ENCODE measurements at places on chromosomes 7 and 10. TPM values are rescaled to one million over a fixed set of nuclear protein-coding genes. Genes with fewer than 3 reads are reported as not detected.

GRCh38 chr10:15141136-15142054 lies 27.1 kb downstream of the NMT2 start:
- no peak for DNase-seq

GRCh38 chr10:133421336-133422222 lies 2.8 kb downstream of the SPRN start:
- DNase-seq, result no peak

DNA sequence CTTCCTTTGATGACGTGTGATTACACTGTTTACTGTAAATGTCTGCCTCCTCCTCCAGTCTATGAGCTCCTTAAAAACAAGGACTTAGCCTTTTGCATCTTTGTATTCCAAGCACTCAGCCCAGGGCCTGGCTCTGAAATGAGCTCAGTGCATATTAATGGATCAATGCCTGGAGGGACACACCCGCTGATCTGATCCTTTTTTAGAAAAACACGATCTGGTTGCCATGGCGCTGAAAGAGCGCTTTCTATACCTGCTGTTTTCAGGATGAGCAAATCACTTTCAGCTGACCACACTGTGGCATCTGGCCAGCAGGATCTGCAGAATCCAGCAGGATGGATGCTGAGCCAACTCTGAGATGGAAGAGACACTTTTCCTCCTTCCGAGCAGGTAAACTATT lies 37.8 kb upstream of the GARS1 start:
- DNase-seq, result no peak

DNA sequence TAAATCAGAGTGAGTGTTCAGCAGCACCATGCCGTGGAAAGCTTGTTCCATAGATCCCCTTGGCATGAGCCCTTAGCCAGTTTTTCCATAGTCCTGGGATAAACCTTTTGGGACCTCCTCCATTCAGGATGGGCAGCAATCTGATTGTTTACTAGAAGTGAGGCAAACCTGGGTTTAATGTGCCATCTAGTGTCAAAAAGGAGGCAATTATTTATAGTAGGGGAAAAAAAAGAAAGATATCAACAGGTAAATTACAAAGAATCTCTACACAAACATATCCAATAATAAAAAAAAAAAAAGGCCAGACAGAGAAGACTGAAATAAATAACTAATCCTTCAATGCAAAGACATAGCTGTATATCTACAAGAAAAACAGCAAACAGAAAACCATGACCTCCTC lies 229.0 kb upstream of the STK17A start:
- no peak for DNase-seq

DNA sequence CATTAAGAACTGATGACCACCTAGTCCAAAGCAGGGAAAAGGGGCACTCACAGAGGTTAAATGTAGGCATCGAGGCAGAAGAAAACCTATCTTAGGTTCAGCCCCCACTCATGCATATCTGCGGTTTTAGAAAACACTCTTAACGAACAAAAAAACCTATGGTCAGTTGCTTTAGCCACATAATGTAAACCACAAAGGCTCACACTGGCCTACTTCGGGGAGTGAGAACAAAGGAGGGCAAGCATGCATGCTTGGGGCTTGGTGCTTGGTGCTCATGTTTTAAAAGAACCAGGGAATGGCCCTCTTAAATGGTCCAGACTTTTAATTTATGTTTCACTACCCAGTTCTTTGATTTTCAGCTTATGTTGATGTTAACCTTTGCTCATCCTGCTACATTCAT lies 14.2 kb downstream of the INSYN2A start:
- no peak for DNase-seq

GRCh38 chr7:6205971-6206660 lies 66.3 kb downstream of the CYTH3 start:
- no peak for DNase-seq

DNA sequence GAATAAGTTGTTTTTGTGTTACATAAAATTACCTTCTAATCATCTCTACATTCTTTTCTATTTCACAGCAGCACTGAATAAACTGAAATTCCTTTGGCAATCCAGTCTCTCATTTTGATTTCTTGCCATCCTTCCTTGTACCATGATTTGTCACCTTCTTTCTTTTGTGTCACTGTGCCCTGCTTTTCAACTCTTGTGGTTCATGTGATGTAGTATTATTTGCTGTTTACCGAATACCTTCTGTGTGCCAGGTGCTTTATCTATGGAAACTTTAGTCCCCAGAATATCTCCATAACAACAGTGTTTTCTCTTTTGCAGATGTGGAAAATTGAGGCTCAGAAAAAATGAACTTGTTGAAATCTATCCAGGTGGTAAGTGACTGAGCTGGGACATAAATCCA lies 220.3 kb downstream of the STK31 start:
- DNase-seq, result no peak

- no peak for DNase-seq
Measured at GRCh38 chr7:155256761-155257481, 40.8 kb upstream of the INSIG1 start.

DNA sequence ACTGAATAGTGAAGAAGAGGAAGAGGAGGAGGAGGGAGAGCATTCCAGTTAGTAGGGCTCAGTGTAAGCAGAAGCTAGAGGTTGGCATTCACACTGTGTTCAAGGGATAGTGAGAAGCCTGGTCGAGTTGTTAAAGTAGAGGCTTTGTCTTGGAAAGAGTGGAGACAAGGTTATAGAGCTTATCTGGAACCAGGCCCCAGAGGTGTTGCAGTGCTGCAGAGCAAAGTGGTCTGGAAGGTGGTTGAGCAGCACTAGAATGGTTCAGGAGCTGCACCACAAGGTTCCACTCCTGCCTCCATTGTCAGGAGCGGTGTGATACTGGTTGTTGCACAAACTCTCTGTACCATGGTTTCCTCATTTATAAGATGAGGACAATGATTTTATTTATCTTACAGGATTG lies 8.8 kb upstream of the PCGF5 start:
- DNase-seq, result no peak

DNA sequence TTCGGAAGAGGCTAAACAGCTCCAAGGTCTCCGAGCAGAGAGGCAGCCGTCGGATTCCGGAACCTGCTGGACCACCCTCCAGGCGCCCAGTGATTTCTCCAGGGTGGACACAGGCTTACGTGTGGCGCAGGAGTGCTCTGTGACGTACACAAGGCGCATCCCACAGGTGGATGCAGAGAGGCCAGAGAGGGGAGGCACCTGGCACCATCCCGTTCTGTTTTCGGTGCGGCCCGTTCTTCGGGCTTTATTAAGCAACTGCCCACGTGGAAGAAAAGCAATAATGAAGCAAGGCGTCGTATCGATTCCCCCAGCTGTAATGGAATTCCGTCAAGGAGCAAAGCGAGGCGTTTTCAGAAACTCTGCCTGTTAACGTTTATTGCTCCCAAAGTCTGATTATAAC lies 163.6 kb downstream of the PTPRN2 start:
- no peak for DNase-seq

DNA sequence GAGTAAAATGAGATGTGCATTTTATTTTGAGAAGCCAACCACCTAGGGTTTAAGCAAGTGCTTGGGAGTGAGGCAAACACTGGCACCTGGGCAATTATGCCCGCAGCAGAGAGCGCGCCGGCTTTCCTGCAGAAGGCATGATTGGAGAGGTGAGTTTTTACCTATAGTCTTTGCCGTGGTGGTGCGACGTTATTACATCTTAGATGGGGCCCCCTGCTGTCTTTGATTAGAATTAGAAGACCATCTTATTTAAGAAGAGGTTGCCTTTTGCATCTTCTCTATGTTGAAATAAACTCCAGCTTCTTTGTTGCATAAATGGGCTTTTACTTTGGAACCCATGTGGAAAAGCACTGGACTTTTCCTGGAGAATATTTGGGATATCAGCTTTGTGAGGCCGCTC lies 409.5 kb downstream of the GLRX3 start:
- DNase-seq, result no peak

DNA sequence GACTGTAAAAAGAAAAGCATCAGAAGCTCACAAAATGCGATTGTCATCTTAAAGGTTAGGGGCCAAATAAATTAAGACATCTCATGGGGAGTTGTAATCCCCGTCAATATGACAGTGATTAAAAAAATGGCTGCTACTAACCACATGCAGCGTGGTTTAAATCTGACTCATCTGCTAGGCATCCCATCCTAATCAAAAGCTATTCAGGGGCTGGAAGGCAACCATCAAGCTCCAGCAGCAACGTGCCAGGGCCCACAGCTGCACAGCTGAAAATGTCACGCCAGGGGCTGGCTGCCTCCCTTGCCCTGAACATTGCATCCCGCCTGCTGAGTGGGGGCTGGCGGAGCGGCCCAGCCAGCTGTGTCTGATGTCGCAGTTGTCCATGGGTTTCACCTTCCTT lies 66.3 kb upstream of the FRMD4A start:
- no peak for DNase-seq

DNA sequence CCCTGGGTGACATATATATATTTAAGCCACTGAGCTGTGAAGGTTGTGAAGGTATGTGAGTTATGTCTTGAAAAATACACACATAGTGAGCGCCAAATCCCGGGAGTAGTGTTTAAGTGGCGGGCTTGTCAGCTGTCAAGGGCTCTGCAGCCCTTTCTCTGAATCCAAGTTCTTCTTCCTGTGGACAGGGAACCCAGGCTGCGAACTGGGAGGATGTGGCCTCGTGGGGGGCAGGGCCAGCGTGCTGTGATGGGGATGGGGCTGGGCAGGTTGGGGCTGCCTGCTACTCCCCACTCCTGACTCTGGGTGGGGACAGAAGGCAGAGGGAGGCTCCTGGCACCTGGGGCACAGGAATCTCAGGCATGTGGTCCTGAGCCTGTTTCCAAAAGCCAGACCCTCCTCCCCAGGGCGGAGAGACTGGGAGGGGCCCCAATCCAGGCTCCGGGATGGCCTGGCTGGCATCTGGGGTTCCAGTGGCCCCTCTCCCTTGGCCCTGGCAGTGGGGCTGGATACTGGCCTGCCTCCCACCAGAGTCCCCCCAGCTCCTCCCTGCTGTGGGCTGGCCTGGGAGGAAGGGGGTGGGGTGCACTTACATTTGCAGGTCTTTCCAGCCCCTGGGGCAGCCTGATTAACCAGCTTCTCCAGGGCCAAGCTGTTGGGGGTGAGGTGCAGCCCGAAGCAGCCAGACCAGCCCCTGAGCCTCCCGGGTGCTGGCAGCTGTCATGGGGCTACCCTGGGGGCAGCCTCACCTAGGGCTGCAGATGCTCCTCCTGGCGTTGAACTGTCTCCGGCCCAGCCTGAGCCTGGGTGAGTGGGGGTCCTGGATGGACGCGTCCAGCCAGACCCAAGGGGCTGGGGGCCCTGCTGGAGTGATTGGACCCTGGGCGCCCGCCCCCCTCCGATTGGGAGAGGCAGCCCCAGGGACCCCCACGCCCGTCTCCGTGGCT lies at the start of gene UPK3B:
UPK3B (plus strand) TSS at position 622 of the 947 bp plus-strand sequence; CDS start at position 723, 101 bp downstream.
- no peak for DNase-seq

- DNase-seq, result no peak
Measured at GRCh38 chr7:76023002-76023401, 24.8 kb downstream of the STYXL1 start.

DNA sequence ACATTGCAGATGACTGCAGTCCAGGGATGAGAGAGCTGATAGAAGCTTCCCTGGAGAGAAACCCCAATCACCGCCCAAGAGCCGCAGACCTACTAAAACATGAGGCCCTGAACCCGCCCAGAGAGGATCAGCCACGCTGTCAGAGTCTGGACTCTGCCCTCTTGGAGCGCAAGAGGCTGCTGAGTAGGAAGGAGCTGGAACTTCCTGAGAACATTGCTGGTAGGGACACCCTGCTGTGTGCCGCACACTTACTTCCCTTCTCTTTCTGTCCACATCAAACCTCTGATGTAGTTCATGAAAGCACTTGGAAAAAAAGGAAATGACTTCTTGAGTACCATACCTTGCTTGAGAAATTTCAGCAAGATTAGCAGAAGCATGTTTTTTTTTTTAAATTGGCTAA lies 25.3 kb downstream of the MAP3K8 start:
- DNase-seq, result peak; percentile 22

- peak; percentile 1 for DNase-seq
Measured at GRCh38 chr7:74396993-74397392, 56.7 kb upstream of the GTF2IRD1 start.

The TBXAS1 gene
- 22.2 TPM for total RNA-seq

The SLF2 gene
- total RNA-seq, result 25.4 TPM

The GDF2 gene
- not detected for total RNA-seq

The AKR1D1 gene
- not detected for total RNA-seq

The LDB3 gene
- total RNA-seq, result 2.2 TPM

The WNT8B gene
- not detected for total RNA-seq

The FGFBP3 gene
- total RNA-seq, result 0.75 TPM

The DNTT gene
- total RNA-seq, result not detected

Measured in transverse colon (tissue), 4 donors.